Ascending aorta (tissue), 2 donors: ENCODE measurements at places on chromosomes 7 and 10.

DNA sequence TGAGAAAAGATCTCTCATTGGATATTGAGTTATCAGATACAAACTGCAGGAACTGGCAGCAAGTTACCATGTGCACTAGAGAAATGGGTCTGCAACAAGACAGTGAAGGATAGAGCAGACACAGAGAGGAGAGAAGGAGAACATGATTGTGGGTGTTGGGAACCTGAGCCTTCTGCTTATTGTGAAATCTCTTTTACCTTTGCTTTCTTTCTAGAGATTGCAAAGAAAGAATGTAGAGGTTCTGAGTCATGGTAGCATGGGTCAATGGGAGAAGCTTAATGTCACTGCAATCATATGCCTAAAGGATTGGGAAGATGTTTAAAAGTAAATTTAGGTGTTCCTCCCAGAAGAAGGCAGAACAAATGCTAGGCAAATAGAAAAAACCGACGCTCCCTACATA is 821.4 kb downstream of the CCSER2 start:
- H3K27me3 ChIP-seq = no peaks in the 10 kb centered on the region
- no peaks in the 10 kb centered on the region for H3K4me1 ChIP-seq
- no peak for DNase-seq
- no peak overlapping the region for H3K4me3 ChIP-seq
- no peak overlapping the region for H3K27ac ChIP-seq
- H3K36me3 ChIP-seq = no peaks in the 10 kb centered on the region

DNA sequence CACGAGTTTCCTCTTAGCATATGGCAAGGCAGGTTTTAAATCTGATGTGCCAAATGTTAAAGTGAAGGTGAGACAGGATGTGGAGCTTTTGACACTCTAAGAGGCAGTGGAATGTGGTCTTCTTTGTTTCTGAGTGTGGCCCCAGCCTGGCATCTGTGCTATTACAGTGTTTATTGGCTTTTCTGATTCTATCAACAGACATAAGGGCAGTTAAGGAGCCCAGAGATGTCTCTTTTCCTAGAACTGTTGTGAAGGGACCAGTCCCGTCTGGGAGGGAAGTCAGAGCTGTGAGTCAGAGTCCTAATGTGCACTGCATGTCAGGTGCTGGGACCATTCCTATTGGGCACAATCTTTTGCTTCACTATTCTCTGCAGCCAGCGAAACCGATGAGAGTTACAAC is 32.5 kb downstream of the TRUB1 start:
- no peak for DNase-seq
- H3K27me3 ChIP-seq = no peaks in the 10 kb centered on the region
- no peaks in the 10 kb centered on the region for H3K4me1 ChIP-seq
- H3K27ac ChIP-seq = no peak overlapping the region
- no peaks in the 10 kb centered on the region for H3K36me3 ChIP-seq
- H3K4me3 ChIP-seq = no peak overlapping the region

DNA sequence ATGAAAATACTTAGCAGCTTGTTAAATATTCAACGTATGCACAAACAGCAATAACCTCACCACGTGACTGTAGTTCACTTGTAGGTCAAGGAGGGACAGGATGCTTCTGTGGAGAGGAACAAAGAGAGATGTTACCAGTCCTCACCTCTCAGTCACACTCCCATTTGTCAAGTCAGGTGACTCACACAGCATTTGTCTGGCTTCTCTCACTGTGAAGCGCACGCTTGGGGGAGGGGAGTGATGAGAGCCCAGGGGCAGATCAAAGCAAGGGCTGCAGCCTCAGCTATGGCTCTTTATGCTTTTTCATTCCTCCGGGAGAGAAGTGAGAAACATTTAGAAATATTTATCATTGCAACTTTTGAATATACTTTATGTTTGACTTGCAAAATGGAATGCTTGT is 2.9 kb upstream of the RBM20 start:
- H3K4me3 ChIP-seq = no peak overlapping the region
- DNase-seq = no peak
- no peaks in the 10 kb centered on the region for H3K4me1 ChIP-seq
- H3K27me3 ChIP-seq = no peaks in the 10 kb centered on the region
- no peak overlapping the region for H3K27ac ChIP-seq
- H3K36me3 ChIP-seq = no peaks in the 10 kb centered on the region

DNA sequence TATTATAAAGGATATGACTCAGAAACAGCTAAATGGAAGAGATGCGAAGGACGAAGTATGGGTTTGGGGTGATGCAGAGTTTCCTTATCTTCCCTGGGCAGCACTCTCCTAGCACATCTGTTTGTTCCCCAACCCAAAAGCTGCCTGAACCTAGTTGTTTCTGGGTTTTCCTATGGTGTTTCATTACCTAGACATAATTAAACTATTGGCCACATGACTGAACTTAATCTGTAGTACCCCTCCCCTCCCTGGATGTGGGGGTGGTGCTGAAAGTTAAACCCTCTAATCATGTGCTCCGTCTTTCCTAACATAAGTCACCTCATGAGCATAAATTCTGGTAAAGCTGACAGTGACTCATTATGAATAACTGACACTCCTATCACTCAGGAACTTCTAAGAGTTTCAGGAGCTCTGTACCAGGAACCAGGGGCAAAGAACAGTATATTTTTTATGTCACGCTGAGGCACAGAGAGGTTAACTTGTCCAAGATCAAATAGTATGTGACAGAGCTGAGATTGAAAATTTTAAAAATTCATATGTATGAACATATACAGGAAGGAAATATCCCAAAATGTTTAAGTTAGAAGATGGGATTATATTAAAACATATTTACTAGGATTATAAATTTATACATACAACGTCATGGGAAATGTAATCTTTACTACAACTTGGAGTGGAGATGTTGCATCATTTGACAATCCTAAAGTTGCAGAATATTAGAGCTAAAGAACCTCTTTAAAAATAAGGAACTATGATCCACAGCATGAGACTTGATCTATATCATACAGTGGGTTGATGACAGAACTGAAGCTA is 4.8 kb downstream of the STRIP2 start:
- no peaks in the 10 kb centered on the region for H3K27me3 ChIP-seq
- DNase-seq = no peak
- H3K36me3 ChIP-seq = no peaks in the 10 kb centered on the region
- no peak overlapping the region for H3K27ac ChIP-seq
- no peak overlapping the region for H3K4me3 ChIP-seq

- no peak overlapping the region for H3K4me3 ChIP-seq
- H3K27me3 ChIP-seq = no peaks in the 10 kb centered on the region
- no peak overlapping the region for H3K27ac ChIP-seq
- no peaks in the 10 kb centered on the region for H3K4me1 ChIP-seq
- H3K36me3 ChIP-seq = no peaks in the 10 kb centered on the region
Measured at GRCh38 chr7:18320422-18320821, 175.1 kb upstream of the HDAC9 start.

DNA sequence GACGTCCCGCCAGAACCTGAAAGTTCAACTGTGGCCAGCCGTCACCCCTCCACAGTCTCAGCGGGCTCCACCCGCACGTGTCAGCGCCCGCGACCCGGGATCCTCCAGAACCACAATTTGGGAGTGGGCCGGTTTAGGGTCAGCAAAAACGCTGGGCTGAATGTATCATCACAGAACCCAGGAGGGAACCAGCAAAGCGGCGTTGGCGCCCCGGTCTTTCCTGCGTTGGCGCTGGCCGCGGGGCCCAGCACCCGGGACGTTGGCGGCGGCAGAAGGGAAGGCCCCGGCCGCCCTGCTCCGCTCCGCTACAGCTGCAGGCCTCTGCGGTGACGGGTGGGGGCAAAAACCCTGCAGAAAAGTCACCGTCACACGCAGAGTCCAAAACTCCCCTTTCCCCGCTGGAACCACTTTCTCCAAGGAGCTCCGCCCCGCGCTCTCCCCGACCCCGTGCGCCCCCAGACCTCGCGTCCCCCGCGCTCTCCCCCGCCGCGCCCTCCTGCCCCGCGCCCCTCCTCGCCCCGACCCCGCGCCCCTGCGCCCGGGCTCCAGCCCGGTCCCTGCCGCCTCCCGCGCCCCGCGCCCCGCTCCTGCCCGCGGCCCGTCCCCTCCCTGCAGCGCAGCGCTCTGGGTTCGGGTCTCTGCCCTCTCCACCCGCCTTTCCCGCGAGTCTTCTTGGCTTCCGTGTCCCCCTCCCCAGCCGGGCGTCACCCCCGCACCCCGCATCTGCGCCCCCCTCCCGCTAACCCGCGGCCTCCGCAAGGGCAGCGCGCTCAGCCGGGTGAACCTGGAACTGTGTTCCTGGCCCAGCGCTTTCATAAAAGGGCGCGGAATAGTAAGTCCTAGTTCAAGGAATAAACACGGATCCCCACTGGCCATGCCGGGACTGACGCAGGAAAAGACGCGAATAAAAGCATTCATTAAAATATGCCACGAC is 24.0 kb upstream of the RNF32 start:
- H3K27me3 ChIP-seq = no peaks in the 10 kb centered on the region
- H3K36me3 ChIP-seq = no peaks in the 10 kb centered on the region
- H3K27ac ChIP-seq = no peak overlapping the region
- no peaks in the 10 kb centered on the region for H3K4me1 ChIP-seq

- no peak for DNase-seq
- no peaks in the 10 kb centered on the region for H3K4me1 ChIP-seq
- H3K36me3 ChIP-seq = no peaks in the 10 kb centered on the region
- H3K27me3 ChIP-seq = no peaks in the 10 kb centered on the region
Measured at GRCh38 chr7:74619235-74619860, 38.2 kb upstream of the GTF2I start.

DNA sequence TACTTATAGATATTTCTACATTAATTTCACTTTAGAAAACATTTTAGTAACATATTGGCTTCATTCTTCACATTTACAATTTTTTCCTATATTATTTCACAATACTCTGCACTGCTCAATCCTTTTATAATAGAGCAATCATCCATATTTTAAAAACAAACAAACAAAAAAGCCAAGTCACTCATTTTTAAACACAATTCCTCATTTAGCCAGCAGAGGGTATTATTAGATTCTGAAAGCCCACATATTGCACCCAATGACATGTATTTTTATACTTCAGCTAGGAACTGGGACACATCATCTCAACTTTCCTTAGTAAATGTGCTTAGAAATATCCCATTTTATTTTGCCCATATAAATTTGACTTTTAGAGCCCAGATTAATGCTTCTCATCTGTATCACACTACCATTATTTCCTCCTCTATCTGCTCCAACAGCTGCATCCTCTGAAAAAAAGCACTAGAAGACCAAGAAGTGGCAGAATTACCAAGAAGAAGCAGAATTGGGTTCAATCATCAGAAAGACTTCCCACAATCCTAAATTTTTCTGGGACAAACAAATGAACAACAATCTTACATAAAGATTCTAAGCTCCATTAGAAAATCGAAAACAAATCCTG is 29.5 kb downstream of the CTNNA3 start:
- no peaks in the 10 kb centered on the region for H3K27me3 ChIP-seq
- no peaks in the 10 kb centered on the region for H3K4me1 ChIP-seq
- H3K36me3 ChIP-seq = no peaks in the 10 kb centered on the region
- no peak overlapping the region for H3K4me3 ChIP-seq
- DNase-seq = no peak

DNA sequence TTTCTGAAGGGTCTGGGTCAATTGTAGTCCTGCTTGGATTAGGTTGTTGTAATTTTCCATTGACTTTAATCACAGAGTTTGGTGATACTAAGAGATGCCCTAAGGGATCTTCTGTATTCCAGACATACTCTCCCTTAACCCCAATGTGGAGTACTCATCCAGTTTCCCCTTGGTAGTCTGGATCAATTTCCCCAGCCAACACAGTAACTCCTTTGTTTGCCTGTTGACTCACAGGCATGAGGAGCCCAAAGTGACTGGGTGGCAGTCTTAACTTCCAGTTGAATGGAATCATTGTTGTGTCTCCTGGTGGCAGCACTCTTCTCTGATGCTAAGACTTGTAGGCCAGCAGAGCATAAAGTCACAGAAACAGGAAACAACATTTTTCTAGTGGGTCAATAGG is 41.5 kb upstream of the PIK3CG start:
- H3K27ac ChIP-seq = no peak overlapping the region
- no peak for DNase-seq
- H3K27me3 ChIP-seq = no peaks in the 10 kb centered on the region
- no peaks in the 10 kb centered on the region for H3K4me1 ChIP-seq
- H3K36me3 ChIP-seq = no peaks in the 10 kb centered on the region

- H3K4me3 ChIP-seq = no peak overlapping the region
- no peak for DNase-seq
- no peak overlapping the region for H3K27ac ChIP-seq
Measured at GRCh38 chr7:135856356-135857144, 107.9 kb upstream of the FAM180A start.

GRCh38 chr7:2417981-2418481 is 14.6 kb downstream of the CHST12 start:
- DNase-seq = no peak
- H3K4me1 ChIP-seq = peaks cover 4% of the 10 kb centered on the region
- H3K27me3 ChIP-seq = no peaks in the 10 kb centered on the region
- H3K27ac ChIP-seq = no peak overlapping the region
- H3K4me3 ChIP-seq = no peak overlapping the region

- no peak for DNase-seq
- no peak overlapping the region for H3K4me3 ChIP-seq
- H3K4me1 ChIP-seq = no peaks in the 10 kb centered on the region
- no peaks in the 10 kb centered on the region for H3K27me3 ChIP-seq
- no peak overlapping the region for H3K27ac ChIP-seq
Measured at GRCh38 chr7:26451997-26452396, 160.3 kb downstream of the SNX10 start.

- no peaks in the 10 kb centered on the region for H3K36me3 ChIP-seq
- H3K27me3 ChIP-seq = no peaks in the 10 kb centered on the region
- H3K4me1 ChIP-seq = peaks cover 5% of the 10 kb centered on the region
- no peak overlapping the region for H3K27ac ChIP-seq
- H3K4me3 ChIP-seq = no peak overlapping the region
- DNase-seq = no peak
Measured at GRCh38 chr7:102291056-102291915, 4.6 kb downstream of the SH2B2 start.

DNA sequence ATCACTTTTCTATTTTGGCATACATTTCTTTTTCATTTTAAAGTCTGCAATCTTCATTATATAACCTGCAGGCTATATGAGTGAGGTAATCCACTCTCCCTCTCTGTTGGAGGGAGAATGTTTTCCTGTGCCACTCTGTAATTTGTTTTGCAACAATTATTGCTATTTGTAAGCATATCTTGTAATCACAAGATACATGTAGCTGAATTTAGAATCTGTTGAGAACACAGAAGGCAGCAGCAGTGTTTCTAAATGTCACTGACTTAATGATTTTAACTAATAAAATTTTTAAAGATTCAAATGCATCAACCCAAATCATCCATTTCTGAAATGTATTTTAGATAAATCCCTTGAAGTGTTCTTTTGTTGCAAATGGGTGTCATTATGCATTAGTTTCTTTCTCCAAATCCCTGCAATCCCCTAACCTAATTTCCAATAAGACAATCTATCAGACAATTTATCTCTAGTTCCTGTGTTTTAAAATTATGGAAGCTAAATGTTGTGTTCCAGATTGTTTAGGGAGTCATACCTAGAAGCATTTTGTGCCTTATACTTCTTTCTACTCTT is 19.8 kb upstream of the UMAD1 start:
- no peaks in the 10 kb centered on the region for H3K4me1 ChIP-seq
- no peak overlapping the region for H3K4me3 ChIP-seq
- no peak for DNase-seq
- H3K27ac ChIP-seq = no peak overlapping the region
- H3K36me3 ChIP-seq = no peaks in the 10 kb centered on the region
- H3K27me3 ChIP-seq = no peaks in the 10 kb centered on the region
